ENCODE measurements at places on chromosomes 6 and 20.

DNA sequence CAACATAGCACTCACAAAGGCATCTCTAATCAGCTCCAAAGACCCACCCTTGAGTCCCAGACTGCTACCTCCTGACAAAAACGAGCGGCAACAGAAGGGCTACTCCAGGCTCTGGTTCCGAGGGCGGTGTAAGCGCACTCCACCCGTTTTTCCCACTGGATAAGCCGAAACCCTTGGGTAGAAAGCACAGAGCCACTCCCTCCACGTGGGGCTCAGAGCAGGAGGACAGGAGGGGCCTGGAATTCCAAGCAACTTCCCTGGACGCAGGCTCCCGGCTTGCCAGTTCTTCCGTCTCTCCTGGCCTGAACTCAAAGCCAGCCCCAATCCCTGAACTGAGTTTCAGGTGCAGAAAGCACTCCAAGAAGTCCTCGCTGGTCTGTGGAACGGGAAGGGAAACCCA, 7.4 kb downstream of the GMEB2 start:
- DNase-seq = no peak

GRCh38 chr6:55495277-55495676, 83.7 kb downstream of the HMGCLL1 start:
- no peak for DNase-seq

GRCh38 chr6:76510489-76510888, 438.0 kb upstream of the IMPG1 start:
- DNase-seq = no peak

DNA sequence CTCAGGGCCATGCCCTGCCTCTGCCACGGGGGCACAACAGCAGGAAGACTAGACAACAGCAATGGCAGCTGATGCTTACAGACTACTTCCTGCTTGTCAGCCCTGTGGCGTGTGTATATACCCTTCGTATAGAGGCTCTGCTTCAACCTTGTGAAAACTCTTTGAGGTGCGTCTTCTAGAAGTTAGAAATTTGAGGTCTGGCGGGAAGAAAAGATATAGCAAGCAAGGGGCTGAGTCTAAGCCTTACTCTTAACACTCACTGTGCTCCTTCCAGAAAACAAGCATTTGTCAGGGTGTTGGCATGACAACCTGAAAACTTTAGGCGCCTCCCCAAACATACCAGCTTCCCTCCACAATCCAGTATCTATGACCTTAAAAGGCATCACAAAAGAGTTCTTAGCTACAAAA, 33.3 kb downstream of the JPH2 start:
- DNase-seq = no peak

DNA sequence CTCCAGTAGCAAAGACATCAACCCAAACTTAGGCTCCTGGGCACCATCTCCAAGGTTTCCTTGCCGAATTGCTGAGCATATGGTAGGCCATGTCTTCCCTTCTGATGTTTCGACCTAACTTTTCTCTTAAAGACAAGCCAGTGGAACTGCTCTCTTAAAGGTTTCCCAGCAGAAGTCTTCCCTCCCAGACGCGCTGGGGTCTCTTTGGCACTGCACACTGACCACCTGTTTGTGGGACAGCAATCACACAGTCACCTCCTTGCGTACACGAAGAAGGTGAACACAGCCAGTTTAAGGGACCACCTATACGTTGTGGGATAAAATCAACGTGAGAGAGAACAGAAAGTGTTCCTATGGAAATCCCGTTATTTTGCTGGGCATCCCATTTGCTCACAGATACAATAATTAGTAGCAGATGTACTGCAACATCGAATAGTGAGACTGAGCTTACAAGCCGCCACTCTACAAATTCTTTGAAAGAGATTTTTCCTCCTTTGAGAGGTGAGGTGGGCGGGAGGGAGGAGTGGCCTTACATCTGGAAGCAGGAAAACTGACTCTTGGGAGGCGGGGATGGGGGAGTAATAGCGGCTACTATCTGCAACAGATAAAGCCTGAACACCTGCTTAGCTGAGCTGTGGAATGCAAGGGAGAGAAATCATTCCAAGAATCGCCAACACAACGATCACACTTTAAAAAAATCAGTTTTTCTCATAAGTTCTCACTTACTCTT, 9.9 kb downstream of the GRIK2 start:
- no peak for DNase-seq

DNA sequence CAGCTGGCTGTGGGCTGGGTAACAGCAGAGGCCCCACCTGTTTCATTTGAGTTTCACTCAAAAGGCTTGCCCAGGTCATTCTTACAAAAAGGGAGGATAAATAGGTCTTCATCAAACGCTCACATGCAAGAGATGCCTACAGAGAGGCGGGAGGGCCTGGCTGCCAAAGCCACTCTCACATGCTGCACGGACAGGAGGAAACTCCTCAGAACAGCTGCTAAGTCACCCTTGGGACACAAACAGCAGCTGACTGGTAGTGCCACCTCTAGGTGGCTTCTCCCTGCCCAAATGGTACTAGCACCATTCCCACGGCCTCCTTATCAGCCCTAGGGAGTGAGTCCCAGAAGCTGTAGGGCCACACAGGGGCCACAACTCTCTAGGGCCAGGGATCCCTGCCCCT, 23.8 kb downstream of the SLC22A23 start:
- no peak for DNase-seq

DNA sequence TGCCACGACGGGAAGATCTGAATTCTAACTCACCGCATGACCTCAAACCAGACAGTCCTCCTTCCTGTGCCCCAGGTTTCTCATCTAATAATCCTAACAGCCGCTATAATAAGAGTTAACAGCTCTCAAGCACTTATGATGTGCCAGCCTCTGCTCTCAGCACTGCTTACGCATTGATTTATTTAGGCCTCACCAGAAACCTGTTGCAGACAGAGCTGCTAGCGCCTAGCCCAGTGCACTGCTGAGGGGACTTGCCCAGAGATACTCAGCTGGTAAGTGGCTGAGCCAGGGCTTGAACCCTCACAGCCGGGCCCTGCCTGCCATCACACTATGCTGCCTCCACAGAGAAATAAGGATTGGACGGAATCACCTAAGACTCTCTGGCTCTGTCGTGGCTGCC, 37.7 kb downstream of the GRM4 start:
- DNase-seq = no peak

- peak; percentile 58 for DNase-seq
Measured at GRCh38 chr20:20369250-20370093, 1.6 kb downstream of the INSM1 start.

DNA sequence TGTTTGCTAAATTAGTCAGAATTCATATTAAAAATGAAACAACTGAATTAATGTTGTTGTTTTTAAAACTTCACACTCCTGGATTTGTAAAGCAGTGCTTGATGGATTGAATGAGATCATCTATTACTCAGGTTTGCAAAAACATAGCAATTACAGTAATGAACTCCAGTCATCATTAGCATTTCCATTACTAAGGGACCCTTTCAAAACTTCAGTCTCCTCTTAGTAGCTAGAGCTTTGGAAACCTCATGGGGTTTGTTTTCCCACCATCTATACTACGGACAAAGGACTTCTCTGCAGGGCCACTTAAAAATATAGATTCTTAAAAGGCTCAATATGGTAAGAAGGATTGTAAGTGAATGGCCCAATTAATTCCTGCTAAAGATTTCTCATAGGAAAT, 209.9 kb upstream of the PRND start:
- DNase-seq = no peak

- DNase-seq = no peak
Measured at GRCh38 chr20:61745397-61746146, 320.1 kb downstream of the TAF4 start.

- DNase-seq = no peak
Measured at GRCh38 chr20:62696989-62697388, 11.6 kb upstream of the NTSR1 start.

GRCh38 chr6:166595061-166595780, 8.7 kb upstream of the RAMACL start:
- no peak for DNase-seq

GRCh38 chr6:111803804-111804203, 69.4 kb downstream of the FYN start:
- DNase-seq = no peak

DNA sequence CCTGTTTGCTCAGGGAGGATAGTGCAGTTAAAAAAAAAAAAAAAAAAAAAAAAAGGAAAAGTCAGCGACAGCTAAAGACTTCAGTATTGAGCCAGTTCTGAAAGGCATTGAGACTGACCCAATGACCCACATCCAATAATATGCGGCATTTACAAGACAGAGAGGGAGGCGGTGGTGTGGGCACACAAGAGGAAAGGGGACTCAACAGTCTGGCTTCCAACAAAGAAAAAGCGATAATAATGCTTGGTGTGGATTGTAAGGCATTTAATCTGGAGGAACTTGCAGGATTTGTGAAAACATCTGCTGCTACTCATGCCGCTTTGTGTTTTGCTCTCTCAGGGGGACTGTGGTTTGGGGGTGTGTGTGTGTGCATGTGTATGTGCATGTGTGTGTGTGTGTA, 784.3 kb upstream of the CHD6 start:
- DNase-seq = no peak
